Mesendoderm (in vitro differentiated cells): ENCODE measurements at places on chromosomes 3 and 15.

- no peak for DNase-seq
Measured at GRCh38 chr3:107825556-107825955, 265.3 kb downstream of the CD47 start.

DNA sequence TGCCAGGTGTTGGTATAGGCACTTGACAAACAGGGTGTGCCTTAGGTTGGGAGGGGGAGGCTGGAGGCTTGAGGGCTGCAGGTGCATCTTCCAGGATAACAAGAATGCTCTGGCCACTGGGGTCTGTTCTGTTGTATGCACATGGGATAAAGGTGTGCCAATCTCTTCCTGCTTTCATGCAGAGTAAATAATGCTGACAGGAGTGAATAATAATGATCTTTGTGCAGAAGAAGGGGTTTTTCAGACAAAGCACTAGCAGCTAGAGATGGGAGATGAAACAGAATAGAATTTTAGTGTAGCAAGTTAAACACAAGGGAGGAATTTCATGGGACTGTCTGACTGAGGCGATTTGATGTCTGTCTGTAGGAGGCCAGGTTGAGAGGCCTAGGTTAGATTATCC, 1.9 kb upstream of the ROPN1 start:
- no peak for DNase-seq

GRCh38 chr3:190099099-190099498, 21.6 kb downstream of the P3H2 start:
- DNase-seq = no peak

DNA sequence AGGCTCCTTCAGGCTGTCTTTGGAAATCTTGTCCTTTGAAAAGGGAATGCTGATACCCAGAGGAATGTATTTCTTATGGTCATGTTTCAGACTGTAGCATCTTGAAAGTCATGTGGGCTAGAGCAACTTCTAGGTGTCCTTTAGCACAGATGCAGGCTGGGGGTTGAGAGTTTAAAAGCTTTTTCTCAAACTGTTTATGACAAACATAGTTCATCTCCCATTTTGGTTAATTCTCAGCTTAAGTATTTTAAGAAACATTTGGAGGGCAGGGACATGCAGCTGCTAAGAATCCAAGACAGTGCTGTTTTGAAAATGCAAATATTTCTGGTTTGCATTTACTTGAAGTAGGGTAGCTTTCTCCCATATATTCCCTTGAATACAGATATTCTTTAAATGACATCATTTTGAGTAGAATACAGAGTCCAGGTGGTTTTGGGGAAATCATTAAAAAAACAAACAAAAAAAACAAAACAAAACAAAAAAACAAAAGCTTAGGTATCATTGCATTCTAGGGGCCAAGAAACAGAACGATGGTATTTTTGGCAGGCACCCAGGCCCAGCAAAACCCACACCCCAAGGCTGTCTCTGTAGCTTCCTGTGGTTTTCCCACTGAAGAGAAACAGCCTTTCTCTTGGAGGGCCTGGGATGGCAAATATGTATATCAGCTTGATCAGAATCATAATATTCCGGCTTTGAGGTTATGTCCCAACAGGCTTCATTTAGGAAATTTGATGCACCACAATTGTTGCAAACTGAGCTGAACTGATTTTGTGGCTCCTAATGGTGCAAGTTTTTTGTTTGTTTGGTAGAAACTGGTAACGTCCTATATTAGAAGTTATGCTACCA, 120.0 kb downstream of the ATG7 start:
- DNase-seq = no peak

DNA sequence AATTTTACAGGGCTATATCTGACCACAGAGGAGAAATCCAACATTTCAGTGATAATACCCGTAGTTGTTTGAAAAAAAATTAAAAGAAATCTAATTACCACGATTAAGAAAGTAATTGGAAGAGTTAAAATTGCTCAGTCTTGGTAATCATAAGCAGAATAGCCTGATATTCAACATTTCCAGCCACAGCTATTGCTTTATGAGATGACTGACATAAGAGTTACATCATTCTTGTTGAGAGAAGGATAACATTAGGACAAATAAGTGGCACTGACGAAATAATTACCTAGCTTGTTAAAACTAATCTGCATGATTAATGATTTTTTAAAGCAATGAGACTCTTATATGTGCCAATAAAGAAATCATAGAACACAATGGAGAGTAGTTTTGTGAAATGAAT, 825.0 kb upstream of the GBE1 start:
- no peak for DNase-seq

DNA sequence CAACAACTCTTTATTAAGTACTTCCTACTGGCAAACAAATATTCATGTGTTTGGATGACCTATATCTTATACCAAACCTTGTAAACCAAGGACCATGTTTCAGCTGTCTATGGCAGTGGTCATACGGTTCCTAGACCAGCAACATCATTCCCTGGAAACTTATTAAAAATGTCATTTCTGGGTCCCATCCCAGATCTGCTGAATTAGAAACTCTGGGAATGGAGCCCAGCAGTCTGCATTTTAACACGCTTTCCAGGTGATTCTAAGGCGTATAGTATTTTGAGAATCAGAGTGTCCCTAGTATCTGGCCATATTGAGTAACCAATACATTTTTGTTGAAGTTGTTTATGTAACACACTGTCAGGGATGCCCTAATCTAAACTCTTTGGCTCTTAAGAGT, 363.4 kb upstream of the LRRC3B start:
- DNase-seq = no peak

DNA sequence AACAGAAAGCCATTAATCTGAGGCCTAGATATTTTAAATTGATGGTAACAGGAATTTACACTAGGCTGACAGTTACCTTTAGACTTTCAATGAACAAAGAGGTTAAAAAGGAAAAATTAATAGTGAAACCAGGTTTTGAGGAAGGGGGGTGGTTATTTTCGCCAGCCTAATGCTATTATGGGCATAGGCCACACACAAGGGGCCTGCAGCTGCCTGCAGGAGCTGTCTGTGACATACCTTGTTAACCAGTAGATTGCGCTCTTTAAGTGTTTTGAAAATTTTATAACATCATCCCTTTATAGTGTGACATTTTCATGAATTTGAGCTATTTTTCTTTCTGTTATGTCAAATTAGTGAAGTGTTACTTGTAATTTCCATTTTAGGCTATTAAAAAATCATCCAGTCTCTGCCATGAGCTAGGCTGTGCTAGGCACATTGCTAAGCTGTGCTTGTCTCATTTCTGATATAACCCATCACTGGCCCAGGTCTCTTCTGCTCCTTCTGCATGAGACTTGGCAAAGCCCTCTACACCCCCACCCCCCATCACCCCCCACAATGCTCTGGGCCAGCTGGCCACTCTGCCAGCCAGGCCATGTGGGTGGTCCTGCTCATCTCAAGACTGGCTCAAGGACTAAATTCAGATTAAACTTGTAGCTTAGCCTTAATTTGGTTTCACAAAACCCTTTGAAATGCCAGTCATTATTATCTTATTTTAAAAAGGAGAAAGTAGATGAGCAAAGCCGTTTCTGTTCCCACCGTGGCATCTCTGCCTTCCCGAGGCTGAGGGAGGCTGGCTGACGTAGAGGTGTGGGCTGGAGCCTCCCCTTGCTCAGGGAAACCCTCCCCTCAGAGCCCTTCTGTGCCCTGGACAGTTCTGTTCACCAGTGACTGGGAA, 48.4 kb upstream of the SEC22A start:
- DNase-seq = no peak

DNA sequence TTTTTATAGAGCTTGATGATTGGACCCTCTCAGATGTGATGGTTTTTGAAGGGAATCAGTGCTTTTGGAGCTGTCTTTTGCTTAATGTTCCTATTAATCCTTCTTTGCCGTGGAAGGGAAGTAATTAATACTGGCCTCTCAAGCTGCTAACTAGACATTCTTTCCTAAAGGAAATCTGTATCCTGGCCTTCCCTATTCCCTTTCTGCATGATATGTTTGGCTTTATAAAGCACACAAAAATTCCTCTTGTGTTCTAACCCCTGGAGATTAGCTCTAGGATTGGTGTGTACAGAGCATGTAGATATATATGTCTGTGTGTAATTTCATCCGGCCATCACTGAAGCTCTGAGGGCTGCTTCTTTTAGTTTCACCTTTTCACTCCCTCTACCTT, 6.9 kb downstream of the ATXN7 start:
- no peak for DNase-seq

- DNase-seq = no peak
Measured at GRCh38 chr3:142115867-142116668, 33.3 kb downstream of the TFDP2 start.

- no peak for DNase-seq
Measured at GRCh38 chr3:165549037-165549436, 288.2 kb downstream of the BCHE start.

DNA sequence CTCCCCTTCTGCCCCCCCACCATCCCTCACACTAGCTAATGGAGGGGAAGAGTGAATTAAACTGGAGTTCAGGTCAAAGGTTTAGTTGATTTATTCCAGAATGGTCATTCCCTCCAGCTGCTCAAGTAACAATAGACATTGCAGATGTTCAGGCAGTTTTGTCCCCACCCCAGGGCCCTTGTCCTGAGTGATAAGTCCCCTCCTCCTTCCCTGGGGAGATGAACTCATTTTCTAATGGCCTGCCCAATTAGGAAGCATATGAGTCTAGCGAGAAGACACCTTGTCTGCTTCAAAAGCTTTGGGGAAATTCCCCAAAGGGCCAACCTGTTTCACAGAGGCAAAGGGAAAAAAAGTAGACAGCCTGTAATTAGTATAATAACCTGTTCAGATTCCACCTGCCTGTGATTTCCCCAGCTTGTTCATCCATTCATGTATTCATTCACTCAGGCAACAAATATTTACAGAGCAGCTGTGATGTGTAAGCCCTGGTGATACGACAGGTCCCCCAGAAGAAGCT, 165.3 kb downstream of the SHQ1 start:
- no peak for DNase-seq

- DNase-seq = no peak
Measured at GRCh38 chr3:103385961-103386656, 951.3 kb downstream of the ZPLD1 start.

DNA sequence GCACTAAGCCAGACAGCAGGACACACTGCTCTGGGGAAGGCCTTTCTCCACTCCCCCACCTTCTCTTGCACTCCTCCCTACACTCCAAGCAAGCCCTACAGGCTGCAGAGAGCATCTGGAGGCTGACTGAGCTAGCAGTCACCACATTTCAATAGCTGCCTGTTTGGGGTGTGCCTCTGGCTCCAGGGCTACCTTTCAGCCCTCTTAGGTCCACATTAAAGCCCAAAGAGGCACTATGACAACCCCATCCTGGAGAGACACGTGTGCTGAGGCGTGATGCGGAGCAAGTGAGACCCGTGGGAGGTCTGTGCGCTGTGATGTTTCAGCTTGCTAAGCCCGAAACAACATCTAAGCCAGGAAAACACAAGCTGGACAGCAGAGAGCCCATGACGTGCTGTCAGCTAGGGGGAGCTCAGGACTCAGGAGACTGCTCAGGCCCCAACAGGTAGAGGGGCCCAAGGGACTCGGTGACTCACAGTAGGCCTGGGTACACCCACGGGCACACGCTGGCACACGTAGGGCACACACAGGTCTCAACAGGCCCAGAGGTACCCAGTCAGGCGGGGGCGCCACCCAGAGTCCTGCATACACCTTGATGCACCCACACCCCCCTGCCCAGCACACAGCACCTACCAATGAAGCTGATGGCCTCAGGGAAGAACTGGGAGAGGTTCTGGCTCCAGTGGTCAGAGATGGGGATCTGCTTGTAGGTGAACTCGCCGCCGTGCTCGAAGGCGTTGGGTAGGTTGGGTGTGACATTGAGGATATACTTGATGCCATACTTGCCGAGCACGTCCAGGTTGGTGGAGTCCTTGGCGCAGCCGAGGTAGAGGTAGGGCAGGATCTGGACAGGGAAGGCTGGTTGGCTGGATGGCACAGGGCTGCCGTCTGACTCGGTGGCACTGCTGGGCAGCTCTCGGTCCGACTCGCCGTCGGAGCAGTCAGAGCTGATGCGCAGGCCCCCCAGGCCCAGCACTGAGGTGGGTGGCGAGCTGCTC, 2.8 kb downstream of the DUSP7 start:
- peak; percentile 38 for DNase-seq

GRCh38 chr3:123310741-123311140, 109.0 kb downstream of the SEC22A start:
- no peak for DNase-seq

DNA sequence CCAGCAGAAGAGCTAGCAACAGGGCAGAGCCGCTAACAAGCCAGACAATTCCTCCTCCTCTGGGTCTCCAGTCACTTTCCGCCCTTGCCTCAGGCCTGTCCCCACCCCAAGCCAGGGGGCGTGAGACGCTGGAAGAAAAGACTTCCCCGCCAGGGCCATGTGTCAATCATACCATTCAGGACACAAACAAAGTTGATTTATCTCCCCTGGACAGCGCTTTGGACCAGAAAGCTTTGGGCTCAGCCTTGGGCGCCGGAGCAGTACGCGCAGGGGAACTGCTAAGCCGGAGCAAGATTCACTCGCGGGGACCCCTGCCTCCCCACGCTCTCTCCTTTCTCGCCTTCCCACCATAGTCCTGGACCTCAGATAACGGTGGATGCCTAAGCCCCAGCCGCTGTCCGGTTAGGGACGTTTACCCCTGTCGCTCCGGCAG, 479 bp downstream of the LRRC2 start:
- peak; percentile 89 for DNase-seq

DNA sequence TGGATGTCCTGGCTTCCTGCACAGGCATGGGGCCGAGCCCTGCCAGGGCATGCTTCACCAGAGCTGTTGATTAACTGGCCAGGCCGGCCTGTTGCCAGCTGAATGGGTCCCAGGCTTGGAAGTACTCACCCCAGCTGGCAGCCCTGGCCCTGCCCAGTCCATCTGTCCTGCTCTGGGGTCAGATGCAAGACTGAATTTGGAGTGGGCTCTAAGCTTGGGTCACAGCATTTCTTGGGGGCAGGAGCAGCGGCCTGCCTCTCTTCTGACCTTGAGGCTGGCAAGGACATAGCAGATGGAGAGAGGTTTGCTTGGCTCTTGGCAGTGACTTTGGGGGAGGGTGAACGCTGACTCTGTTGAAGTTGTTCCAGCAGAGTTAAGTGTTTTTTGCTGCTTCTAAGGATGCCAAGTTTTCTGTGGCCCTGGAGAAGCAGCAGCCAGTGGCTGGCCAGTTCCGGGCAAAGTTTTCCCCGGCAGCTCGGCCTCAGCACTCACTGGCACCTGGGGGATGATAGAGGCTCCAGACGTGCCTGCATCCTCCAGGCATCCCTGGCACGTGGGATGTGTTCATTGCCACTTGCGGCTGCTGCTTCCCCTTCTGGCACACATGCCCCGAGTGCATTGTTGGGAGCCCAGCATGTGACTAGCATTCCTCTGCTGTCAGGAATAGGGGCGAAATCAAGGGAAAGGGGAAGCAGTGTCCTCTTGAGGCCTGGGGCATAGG, 22.9 kb downstream of the PDIA5 start:
- DNase-seq = no peak
